ENCODE measurements at places on chromosomes 4 and X.

DNA sequence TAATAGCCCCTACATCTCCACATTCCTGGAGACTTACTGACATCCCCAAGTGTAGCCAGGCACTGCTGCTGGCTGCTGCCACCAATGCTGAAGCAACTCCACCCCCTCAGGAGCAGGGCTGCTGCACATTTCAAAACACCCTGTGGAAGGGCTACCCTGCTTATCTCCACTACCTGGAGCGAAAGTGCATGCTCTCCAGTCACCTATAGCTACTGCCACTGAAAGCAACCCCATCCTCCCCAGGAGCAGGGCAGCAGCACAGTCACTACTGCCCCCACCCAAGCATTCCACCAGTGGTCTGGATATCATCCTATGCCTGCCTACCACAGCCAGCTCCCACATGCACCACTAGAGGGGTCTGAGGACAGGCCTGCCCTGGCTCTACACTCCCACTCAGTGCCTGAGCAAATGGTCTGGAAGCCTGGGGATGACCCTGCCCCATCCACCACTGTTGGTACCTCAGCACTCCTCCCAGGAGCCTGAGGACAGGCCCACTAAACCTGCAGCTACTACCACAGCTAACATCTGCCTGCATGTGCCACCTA is 55.3 kb downstream of the MANBA start:
- DNase-seq = no peak

- DNase-seq = no peak
Measured at GRCh38 chrX:12441381-12442128, 303.3 kb downstream of the FRMPD4 start.

GRCh38 chr4:179530958-179531357 is 2088.7 kb upstream of the AGA start:
- DNase-seq = no peak

- no peak for DNase-seq
Measured at GRCh38 chr4:145884775-145885174, 53.8 kb downstream of the ZNF827 start.

DNA sequence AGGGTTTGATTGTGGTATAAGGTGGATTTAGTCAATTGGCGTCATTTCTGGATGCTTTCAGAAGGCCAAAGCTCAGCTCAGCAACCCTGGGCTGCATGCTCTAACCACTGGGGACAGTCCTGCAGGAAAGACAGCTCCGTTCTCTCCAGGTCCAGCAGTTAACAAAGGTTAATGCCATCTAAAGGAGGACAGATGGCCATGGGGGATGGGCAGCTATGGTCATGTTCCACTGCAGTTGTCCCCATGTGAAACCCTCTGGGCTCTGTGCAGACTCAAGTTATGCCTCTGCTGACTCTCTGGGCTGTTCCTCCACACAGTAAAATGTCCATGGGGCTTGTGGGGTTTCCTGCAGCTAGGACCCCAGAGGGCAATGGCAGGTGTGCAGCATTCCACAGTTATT is 562.1 kb upstream of the ADGRL3 start:
- DNase-seq = no peak

GRCh38 chr4:14254926-14255325 is 627.4 kb upstream of the BOD1L1 start:
- DNase-seq = no peak

DNA sequence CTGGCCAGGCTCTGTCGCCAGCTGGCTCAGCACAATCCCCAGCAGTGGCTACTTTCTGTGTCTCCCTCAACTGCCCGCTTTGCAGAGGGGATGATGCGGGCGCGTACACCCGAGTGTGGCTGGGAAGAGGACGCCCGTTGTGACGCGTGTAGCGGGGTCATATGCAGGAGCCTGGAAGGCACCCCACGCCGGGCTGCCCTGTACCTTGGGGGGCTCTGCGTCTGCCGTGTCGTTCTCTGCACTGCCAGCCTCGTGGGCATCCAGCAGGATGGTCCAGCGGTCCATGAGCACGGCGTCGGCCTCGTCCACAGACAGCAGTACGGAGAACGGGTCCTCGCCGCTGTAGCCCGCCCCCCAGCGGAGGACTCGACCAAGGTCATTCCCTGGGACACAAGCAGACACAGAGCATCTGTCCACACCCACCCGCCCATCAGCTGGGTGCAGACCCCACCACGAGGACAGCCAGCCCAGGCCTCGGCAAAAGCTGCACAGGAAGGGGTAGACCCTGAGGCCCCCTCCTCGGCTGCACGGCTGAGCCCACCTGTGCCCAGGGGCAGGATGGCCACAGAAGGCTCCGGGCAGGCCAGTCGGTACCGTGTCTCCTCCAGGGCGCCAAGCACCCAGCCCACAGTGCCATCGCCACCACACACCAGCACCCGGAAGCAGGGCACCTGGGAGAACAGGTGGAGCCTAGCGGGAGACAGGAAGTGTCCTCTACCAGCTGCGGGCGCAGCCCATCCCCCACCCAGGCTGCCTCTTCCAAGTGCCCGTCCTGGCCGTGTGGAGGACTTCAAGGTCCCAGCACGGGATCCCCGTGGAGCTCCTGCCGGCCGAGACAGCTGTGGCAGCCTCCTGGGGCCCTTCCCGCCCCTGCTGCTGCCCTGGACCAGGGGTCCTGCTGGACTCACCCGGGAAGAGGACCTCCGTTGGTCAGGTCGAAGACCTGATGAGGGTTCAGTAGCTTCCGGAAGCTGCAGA is 10.8 kb downstream of the DGKQ start:
- no peak for DNase-seq

DNA sequence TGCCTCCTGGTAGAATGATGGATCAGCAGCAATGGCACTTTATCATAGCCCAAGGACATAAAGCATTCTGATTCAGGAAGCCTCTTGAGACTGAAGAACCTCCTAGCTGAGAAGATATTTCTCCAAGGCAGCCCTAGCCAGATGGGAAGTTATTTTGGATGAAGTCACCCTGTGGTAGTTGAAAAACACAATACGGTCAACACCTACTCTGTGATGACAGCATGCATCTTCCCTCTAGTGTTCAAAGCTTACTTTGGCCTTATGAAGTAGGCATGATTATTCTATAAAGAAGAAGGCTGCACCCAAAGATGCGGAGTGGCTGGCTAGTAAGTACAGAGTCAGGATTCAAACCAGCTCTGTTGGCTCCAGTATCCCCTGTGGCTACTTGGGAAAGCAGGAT is 47.9 kb downstream of the TLR10 start:
- DNase-seq = no peak

- no peak for DNase-seq
Measured at GRCh38 chr4:143351774-143352451, 15.2 kb downstream of the GAB1 start.

- no peak for DNase-seq
Measured at GRCh38 chrX:148537556-148538182, 37.3 kb downstream of the AFF2 start.

DNA sequence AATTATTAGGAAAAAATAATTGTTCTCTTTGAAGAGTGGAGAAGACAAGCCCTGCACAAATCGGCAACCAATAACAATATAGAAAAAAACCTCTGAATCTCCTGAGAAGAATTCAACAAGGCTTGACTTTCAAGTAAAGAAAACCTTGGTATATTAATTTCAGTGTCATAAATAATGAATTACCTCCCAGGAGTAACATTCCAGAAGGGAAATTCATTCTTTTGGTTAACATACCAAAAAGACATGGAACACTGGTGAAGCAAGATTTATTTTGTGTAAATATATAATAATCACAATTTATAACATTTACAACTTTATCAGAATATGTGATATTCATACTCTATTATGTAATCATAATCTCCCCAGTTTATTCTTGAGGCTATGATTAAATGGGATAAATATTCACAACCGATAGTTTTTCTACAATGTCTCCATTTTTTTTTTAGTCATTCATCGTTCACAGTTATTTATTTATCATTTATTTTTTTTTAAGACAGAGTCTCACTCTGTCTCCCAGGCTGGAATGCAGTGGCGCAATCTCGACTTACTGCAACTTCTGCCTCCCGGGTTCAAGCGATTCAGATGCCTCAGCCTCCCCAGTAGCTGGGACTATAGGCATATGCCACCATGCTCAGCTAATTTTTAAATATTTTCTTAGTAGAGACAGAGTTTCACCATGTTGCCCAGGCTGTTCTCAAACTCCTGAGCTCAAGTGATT is 53.0 kb upstream of the RPS6KA6 start:
- DNase-seq = no peak

GRCh38 chr4:153212736-153213135 is 8.5 kb downstream of the TRIM2 start:
- no peak for DNase-seq

- DNase-seq = no peak
Measured at GRCh38 chrX:22378296-22378695, 105.6 kb downstream of the CBLL2 start.

- no peak for DNase-seq
Measured at GRCh38 chr4:115575851-115576250, 462.4 kb upstream of the NDST4 start.

DNA sequence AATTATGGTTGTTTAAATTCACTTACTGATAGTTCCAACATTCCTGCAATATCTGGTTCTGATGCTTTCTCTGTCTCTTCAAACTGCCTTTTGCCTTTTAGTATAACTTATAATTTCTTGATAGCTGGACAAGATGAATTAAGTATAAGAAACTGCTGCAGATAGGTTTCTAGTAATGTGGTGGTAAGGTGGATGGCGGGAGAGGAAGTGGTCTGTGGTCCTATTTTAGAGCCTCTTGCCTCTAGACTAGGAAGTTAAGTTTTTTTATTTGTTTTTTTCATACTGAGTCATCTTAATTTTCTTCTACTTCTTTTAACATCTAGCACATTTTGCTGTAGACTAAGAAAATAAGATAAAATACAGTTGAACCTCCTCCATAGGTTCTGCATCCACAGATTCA is 310.0 kb downstream of the SLITRK2 start:
- no peak for DNase-seq

DNA sequence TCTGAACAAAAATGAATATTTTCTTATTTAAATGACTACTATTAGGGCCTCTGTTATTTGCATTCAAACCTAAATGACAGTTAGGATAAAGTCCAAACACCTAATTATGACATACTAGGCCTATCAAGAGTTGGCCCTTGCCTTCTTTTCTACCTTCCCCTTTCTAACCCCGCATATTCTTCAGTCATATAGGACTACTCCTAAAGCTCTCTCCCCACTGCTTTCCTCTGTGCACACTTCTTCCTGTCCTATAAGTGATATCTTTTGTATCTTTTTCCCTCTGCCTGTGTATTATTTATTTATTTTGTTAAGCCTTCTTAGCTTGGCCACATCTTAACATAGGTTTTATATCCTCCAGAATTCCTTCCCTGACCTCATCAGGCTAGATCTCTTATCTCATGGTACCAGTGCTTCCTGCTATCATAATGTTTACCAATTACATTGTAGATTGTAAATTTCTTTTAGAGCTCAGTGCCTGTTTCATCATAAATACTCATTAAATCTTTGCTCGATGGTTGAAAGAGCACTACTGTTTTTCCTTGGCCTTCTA is 22.5 kb downstream of the ERVMER34-1 start:
- no peak for DNase-seq

DNA sequence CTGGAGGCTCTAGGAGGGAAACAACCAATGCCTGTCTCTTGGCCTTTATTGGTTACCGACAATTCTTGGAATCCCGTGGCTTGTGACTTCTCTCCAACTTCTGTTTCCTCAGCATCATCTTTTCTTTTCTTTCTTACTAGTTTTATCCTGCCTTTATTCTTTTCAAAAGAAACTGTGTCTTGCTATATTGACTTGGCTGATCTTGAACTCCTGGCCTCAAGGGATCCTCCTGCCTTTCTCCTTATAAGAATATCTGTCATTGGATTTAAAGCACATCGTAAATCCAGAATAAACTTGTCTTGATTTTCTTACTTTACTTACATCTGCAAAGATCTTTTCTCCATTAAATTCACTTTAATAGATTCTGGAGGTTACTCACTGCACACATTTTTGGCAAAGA is 49.9 kb upstream of the UGT2B10 start:
- no peak for DNase-seq

- no peak for DNase-seq
Measured at GRCh38 chr4:28842271-28842670, 1877.9 kb upstream of the PCDH7 start.

DNA sequence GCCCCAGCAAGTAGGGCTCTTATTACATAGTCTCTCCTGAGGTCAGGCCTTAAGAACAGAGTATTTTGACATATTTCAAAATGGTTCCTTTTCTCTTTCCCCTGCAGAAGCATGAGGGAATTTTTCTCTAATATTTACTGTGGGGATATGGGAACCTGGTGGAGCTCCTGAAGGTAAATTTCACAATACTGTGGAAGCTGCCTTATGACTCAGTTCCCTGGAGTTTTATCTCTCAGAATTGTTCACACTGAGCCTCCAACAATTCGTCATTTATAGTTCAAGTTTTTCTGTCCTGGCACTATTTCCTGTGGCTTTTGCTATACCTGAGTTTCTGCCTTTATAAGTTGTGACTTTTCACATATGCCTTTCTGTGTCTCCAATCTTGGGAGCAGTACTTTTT is 607.2 kb upstream of the NDST4 start:
- DNase-seq = no peak

- DNase-seq = no peak
Measured at GRCh38 chr4:154004016-154004415, 215.1 kb upstream of the SFRP2 start.

DNA sequence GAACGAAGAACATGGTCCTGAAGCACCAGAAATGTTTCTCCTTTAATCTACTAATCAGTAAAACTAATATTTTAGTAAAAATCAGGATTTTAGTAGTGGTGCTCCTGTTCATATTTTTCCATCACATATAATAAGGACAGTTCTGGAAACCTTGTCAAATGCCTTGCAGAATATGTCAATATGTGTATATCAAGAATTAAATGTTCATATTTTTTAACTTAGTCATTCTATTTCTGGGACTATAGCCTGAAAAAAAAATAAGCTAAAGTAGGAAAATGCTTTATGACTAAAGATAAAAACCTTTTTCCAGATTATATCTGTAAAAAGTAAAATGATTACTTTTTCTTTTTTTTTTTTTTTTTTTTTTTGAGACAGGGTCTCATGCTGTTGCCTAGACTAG is 65.1 kb downstream of the MAB21L2 start:
- DNase-seq = no peak

GRCh38 chrX:148577741-148578140 is 77.3 kb downstream of the AFF2 start:
- DNase-seq = no peak

DNA sequence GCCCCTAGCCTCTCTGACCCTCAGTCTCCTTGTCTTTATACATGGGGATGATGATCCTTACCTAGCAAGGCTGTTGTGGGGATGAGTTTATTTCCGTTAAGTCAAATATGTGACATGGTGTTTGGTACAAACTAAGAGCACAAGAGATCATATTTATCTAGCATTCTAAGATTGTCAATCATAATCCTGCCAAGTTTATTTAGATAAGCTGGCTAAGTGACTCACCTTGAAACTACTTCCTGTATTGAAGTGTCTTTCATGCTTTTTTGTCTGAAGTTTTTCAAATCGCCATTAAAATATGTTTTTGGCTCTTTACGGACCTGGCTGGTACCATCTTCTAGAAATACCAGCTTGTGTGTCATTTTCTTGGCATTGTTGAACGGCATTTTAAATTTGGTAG is 30.7 kb downstream of the MAP7D3 start:
- DNase-seq = no peak

- DNase-seq = no peak
Measured at GRCh38 chr4:67751260-67751659, 2.9 kb downstream of the GNRHR start.
